ENCODE measurements at places on chromosomes 5 and 9. TPM values are rescaled to one million over a fixed set of nuclear protein-coding genes. Genes with fewer than 3 reads are reported as not detected.

GRCh38 chr5:153700940-153701339, 210.5 kb downstream of the GRIA1 start:
- no peak for DNase-seq

DNA sequence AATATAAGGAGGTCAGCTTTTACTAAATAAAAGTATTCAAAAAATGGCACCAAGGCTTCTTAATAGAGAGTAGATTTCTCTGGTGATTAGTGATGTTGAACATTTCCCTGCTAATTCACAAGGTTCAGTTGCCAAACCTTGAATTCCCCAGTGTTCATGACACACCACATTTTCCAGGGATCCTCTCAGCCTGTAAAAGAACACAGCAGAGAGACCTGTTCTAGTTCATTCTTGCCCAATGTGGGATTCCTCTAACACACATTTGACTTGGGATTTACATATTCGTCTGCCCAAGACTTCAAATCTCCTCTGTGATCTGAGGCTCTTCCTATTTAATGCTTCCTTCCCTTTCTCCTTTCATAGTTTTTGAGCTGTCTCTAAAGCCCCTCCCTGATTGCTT, 273.2 kb upstream of the CDH9 start:
- no peak for DNase-seq

DNA sequence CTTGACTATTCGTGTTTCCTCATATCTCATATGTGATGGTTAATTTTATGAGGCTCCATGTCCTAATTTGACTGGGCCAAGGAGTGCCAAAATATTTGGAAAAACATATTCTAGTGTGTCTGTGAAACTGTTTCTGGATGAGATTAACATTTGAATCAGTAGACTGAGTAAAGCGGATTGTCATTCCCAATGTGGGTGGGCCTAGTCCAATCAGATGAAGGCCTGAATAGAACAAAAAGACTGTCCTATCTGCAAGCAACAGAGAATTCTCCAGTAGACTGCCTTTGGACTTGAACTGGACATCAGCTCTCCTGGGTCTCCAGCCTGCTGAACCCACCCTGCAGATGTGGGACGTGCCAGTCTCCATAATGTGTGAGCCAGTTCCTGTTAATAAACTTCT, 13.5 kb upstream of the SLCO4C1 start:
- DNase-seq, result no peak

DNA sequence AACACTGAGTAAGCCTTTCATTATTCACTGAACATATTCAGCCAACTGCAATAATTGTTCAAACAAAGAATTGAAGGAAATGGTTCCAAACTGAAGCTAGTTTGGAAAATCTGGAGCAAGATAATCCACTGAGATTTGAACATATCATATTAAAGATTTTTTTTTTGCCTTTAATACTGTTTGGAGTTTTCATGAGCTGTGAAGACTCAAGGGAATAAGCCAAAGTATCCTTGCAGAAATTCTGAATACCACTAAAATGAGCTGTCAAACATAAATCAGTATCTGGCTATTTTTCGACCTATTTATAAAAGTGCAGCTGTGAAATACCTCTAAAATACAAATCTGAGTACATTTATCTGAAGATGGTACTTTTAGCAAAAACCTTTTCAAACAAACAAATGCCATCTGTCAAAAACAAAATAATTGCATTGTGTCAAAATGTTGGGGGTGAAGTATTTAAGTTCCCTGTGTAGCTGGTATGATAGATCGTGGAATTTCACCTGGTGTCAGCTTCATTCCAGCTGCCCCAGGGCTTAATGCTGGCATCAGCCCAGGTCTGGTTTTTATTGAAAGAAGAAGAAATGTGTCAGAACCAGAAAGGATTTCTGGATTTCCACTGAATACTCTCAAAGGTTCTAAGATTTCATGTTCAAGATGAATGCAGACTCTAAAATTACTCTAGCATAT, 149.0 kb upstream of the GRAMD2B start:
- DNase-seq, result no peak

GRCh38 chr9:7756088-7756487, 43.5 kb downstream of the DMAC1 start:
- no peak for DNase-seq

GRCh38 chr9:84151236-84151635, 170.6 kb downstream of the RMI1 start:
- no peak for DNase-seq

DNA sequence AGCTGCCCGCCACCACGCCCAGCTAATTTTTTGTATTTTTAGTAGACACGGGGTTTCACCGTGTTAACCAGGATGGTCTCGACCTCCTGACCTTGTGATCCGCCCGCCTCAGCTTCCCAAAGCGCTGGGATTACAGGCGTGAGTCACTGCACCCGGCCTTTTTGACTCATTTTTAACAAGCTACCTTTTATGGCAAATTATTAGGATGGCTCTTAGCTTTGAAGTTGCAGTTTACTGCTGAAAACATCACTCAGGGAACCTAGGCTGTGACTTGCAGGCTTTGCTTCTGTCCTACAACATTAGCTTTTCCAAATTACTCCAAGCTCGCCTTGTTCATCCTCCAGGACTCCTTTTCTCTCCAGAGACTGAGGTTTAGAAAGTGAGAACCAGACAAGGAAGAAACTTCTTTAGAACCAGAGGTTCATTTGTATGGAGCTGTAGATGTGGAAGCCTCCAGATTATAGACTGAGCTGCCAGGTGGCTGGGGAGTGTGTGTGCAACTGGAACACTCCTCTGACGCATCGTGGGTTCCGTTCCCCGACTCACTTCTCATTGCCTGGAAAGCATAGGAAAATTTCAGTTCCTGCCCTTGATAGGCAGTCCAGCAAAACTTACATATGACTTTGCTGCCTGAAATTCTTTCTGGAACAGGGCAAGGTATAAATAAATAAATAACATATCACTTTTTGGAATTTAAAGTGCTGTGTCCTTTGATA, 23.8 kb upstream of the SPTAN1 start:
- DNase-seq, result no peak

- DNase-seq, result no peak
Measured at GRCh38 chr5:59066367-59067163, 483.7 kb downstream of the RAB3C start.

DNA sequence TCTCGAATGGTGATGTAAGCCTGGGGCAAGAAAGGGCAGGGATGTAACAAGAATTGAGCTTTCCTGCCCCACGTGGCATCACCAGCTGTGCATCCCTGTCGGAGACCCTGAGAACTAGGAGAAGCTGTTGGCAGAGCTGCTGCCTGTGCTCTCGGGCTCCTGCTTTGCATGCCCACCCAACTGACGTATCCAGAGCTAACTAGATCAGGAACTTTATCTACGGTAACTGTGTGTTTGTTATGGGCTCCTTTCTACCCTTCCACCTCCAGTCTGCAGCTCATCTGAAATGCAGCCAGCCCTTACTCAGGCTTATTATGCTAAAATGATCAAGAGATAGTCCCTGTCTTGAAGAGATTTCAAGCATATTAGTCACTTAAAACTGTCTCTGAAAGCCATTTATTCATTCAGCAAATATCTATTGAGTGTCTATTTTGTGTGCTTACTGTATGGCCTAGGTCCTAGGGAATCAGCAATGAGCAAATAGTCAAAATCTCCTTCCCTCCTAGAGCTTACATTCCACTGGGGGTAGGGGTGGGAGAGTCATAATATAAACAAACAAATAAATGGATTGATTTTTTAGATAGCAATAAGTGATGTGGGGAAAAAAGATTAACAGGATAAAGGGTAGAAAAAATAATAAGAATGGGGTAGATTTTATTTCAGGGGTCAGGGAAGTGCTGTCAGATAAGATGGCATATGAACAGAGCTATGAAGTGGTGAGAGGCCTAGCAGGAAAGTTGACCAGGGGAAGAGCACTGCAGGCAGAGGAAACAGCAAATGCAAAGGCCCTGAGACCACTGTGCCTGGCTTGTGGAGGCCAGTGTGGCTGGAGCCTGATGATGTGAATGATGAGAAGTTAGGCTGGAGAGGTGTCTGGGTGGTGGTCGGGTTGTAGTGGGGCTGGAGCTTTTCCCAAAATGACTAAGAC, 118.2 kb downstream of the GALNT10 start:
- no peak for DNase-seq

GRCh38 chr5:125258615-125259014, 512.2 kb upstream of the ZNF608 start:
- no peak for DNase-seq

- DNase-seq, result no peak
Measured at GRCh38 chr5:128815201-128815600, 150.1 kb upstream of the SLC27A6 start.

- DNase-seq, result no peak
Measured at GRCh38 chr5:173598686-173599085, 17.8 kb downstream of the BOD1 start.

- no peak for DNase-seq
Measured at GRCh38 chr5:103060424-103060954, 59.4 kb downstream of the GIN1 start.

GRCh38 chr5:110054240-110054639, 364.5 kb downstream of the MAN2A1 start:
- DNase-seq, result peak; percentile 23

DNA sequence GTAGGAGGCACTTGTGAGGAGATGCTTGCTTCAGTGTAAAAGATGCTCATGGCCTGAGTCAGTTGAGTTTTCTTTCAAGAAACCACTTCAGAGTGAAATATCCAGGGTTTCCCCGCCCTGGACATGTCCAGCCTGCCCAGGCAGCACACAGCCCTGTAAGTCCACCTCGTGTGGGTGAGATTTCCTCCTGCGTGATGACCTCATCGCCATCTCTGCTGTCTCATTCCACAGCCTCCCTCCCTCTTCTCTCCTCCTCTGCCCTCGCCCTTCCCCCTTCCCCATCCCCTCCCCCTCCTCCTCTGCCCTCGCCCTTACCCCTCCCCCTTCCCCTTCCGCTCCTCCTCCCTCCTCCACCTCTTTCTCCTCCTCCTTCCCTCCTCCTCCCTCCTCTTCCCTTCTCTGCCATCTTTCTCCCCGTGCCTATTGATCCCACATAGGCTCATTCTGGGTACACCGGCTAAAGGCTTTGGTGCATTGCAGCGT, 34.0 kb upstream of the NCS1 start:
- DNase-seq, result peak; percentile 69

DNA sequence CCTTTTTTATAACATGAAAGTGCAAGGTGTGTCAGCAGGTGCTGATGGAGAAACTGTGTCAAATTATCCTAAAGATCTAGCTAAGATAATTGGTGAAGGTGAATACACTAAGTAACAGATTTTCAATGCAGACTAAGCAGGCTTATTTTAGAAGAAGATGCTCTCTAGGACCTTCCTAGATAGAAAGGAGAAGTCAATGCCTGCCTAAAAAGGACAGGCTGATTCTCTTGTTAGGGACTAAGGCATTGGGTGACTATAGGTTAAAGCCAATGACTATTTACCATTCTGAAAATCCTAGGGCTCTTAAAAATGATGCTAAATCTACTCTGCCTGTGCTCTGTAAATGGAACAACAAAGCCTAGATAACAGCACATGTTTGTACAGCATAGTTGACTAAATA, 1682.4 kb downstream of the MAT2B start:
- DNase-seq, result no peak

DNA sequence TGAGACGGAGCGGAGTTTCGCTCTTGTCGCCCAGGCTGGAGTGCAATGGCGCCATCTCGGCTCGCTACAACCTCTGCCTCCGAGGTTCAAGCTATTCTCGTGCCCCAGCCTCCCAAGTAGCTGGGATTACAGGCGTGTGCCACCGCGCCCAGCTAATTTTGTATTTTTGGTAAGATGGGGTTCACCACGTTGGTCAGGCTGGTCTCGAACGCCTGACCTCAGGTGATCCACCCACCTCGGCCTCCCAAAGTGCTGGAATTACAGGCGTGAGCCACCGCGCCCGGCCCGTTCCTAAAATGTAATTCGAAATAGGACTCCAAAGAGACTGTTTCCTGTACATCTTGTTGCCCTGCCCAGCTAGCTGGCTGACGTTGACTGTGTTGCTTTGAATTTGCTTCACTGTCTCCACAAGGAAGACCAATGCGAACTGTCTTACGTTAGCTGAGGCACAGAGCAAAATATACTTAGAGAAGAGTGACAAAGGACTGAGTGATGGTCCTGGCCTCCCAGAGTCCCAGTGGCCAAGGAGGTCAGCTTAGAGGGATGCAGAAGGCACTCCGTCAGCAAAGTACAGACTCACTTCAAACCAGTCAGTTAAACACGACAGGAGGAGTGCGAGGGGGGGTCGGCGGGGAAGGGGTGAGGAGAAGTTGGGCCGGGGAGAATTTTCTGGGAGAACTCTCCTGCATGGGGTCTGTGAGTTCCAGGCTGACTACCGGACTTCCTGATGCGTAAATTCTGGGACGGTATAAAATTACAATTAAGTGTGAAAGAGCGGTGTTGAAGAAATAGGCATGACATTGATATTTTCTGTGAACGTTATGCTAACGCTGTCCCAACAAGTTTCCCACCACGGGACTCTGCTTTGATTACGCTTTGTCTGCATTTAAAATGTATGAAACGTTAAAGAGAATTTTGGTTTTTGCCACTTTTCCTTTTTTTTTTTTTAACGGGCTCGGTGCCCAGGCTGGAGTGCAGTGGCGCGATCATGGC, 6.8 kb upstream of the TRIM41 start:
- DNase-seq, result no peak

DNA sequence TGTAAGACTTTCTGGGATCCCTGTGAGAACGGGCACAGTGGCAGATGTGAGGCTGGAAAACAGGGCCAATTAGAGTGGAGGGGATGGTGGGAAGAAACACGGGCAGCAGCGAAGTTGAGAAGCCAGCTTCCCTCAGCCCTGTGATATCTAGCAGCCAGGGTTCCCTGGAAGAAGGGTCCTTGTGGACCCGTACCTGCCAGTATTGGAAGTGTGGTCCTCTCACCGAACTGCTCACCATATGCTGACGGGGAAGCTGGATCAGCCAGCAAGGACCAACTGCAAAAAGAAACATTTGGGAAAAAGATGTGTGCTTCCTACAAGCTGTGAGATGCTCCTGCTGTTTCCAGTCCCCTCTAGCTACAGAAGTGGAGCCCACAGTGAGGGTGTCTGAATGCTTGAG, 13.6 kb downstream of the CKMT2 start:
- DNase-seq, result no peak

DNA sequence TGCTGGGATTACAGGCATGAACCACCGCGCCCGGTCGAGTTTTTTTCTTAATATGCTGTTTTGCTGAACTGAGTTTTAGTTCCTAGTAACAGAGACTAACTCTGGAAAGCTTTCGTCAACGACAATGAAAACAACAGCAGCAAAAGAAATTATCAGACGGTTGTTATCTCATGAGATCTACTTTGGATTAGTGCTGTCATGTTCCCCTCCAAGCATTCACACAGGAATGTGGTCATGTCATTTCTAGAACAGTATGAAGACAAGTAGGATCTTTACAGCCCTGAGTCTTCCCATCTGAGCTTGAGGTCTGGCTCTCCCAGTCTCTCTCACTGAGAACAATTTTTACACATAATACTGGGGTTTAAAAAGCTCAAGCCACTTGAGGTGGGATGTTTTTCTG, 4.0 kb upstream of the ANKRD33B start:
- no peak for DNase-seq

- no peak for DNase-seq
Measured at GRCh38 chr5:109964136-109964535, 274.4 kb downstream of the MAN2A1 start.

GRCh38 chr9:97632248-97632984, 752 bp downstream of the TSTD2 start:
- peak; percentile 67 for DNase-seq

IFNA21 gene
- total RNA-seq, result not detected

LCN9 gene
- total RNA-seq, result not detected

CYFIP2 gene
- total RNA-seq, result 18.1 TPM

SIMC1 gene
- total RNA-seq, result 8.0 TPM

ABLIM3 gene
- total RNA-seq, result 106 TPM

URM1 gene
- 49.8 TPM for total RNA-seq

SH3RF2 gene
- 56.2 TPM for total RNA-seq

ITK gene
- 1.6 TPM for total RNA-seq

ST8SIA4 gene
- 4.9 TPM for total RNA-seq
